Dermis blood vessel endothelial cell (primary cell): ENCODE measurements at places on chromosomes 5 and 9. TPM values are rescaled to one million over a fixed set of nuclear protein-coding genes. Genes with fewer than 3 reads are reported as not detected.

GRCh38 chr5:157926977-157927376, 68.0 kb upstream of the CLINT1 start:
- DNase-seq, result no peak

GRCh38 chr5:57987552-57987951, 472.3 kb downstream of the PLK2 start:
- no peak for DNase-seq

CDX1 gene
- total RNA-seq, result not detected in 2 replicates

DNA sequence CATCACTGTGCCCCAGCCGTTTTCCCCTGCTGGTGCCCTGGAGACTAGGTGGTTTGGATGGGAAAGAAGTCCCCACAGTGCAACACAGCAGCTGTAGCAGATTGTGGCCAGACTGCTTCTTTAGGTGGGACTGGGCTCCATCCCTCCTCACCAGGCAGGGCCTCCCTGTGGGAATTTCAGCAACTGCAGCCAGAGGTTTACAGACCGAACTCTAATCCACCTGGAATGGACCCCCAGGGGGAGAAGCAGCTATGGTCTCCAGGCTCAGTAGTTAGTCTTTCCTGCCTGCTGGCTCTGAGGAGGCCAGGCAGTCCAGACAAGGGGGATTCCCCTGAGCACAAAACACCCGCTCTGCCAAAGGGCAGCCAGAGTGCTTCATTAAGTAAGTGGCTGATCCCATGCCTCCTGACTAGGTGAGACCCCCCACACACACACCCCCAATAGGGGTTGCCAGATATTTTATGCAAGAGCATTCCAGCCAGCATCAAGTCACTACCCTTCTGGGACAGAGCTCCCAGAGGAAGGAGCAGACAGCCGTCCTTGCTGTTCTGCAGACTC, 188.9 kb downstream of the SGCD start:
- no peak for DNase-seq

DNA sequence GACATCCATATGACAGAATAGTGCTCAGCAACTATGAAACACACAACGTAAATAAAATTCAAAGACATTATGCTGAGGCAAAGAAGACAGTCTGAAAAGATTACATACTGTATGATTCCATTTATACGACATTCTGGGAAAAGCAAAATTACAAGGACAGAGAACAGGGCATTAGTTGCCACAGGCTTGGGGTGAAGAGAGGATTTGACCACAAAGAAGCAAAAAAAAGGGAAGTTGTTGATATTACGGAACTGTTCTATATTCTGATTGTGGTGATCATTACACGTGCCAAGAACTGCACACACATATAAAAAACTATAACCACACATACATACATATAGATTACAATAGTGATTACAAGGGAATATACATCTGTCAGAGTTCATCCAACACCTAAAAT, 24.1 kb downstream of the CDK5RAP2 start:
- no peak for DNase-seq

- no peak for DNase-seq
Observed at GRCh38 chr9:23779220-23779619, 46.8 kb downstream of the ELAVL2 start.

- no peak for DNase-seq
Observed at GRCh38 chr5:180067986-180068385, 3.6 kb downstream of the RNF130 start.

DNA sequence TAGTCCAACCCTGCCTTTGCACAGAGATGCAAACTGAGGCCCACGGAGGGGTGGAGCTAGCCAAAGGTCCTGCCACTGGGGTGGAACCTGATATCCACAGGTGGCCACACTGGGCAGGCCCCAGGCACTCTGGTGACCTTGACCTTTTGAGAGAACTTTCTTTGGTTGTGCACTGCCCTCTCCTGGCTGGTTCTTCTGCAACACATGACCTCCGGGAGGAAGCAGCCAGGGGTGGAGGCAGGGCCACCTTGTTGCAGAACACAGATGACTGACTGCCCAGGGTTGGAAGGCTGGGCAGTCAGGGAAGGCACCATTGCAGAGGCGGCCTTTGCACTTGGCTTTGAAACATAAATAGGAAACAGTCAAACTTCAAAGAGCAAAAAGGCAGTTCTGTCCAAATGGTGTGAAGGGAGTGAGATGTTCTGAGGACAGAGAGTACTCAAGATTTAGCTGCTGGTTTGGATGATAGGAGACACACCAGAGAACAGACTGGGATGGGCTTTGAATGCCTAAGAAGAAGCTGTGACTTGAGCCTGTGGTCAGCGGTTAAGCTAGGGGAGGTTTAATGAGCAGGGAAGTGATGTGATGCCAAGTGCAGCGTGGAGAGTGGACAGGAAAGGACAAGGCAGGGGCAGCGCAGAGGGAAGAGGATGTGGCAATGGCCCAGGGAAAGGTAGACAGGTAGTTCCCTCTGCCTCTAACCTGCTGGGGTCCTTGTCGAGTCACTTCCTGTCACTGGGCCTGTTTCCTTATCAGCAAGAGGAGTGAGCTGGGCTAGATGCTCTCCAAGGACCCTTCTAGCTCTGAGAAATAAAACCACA, 6.8 kb upstream of the TCOF1 start:
- peak; percentile 77 for DNase-seq

DNA sequence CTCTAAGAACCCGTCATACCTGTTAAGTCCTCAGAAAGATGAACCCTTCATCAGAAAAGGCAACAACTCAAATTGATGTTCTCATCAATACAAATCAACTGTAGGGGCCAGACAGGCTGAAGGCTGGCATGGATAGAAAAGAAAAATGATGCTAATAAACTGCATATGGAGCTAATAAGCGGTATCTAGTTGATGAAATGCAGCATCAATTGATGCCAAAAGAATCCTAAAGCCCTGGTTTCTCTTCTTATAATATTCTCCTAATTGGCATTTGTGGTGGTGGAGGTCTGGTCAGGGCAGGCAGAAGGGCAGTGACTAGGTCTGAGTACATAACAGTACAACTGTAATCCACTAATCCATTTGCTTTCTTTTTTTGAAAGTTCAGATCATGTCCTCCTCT, 322.5 kb downstream of the SPOCK1 start:
- DNase-seq, result no peak
